Trophoblast cell (in vitro differentiated cells and primary cell): ENCODE measurements at places on chromosomes 7 and 10.
A peak's percentile ranks its signal among the peaks of the same experiment; 100 is the strongest.

- DNase-seq, result no peak
These were observed 12.9 kb downstream of the SGCE start for GRCh38 chr7:94642838-94643653.

GRCh38 chr7:115087437-115087836, 165.5 kb downstream of the MDFIC start:
- peak; percentile 37 for DNase-seq

DNA sequence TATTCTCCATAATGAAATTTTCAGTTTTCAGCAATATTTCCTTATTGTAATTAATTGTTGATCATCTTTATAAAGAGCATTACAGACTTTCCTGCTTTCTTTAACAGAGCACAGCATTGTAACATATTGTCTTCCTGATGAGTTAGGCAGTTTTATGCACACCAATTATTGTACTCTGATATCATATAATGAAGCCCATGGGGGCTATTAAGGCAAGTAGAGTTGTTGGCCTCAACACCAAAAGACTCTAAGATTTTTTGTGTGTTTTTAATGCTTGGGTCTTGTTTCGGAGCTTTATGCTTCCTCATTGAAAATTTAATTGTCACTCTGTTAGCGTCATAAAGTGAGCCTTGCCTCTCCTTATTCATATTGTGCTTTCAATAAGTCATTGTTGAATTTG, 49.2 kb upstream of the ARID5B start:
- no peak for DNase-seq

- no peak for DNase-seq
These were observed 21.1 kb upstream of the AUTS2 start for GRCh38 chr7:69577221-69577620.

DNA sequence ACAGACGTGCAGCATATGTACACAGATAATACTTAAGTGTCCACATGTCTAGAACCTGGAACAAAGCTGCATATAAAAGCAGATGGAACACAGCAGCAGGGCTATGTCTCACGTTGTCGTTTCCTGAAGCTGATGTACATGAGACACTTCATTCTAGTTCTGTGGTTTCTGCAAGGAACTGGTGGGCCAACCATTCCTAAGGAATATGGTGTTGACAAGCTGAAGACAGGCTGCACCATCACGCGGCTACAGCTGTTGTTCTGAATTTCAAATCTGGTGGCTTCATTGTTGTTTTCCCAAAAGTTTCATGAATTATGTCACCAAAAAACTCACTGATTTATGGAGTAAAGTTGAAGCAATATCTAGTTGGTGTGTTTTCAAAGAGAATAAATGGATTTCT, 33.7 kb downstream of the PRKAG2 start:
- no peak for DNase-seq

- no peak for DNase-seq
These were observed 38.1 kb downstream of the FAM107B start for GRCh38 chr10:14736600-14737081.

DNA sequence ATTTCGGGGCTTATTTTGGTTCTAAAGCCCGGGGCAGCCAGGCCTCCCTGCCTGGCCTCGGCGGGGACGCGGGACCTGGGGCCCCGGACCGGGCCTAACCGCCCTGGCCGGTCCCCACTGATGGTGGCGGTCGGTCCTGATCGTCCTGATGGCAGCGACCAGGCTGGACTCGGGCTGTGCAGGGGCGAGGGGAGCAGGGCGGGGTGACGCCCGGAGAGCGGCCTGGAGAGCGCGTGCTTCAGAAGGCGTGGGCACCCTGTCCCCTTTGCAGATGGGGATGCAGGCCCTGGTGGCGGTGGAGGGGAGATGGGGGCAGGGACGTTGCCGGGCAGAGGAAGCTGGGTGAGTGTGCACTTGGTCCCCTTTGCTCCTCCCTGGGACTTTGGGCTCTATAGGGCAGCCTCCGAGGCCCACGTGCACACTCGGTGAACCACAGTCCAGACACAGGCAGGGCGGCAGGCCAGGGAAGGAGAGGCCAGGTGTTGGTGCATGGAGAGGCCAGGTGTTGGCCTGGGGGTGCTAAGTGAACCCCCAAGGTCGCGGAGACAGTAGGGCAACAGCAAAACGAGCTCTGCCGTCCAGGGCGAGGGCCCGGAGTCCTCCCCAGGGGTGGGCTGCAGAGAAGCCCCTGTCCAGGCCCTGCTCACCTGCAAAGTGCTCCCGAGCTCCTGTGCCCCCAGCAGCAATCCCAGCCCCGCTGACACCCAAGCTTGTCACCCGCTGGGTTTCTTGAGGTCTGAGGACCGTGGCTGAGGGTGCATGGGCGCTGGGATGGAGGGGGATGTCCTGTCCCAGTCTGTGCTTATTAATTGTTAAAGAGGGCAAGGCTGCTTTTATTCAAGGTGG, 42.4 kb upstream of the FAM20C start:
- no peak for DNase-seq

- DNase-seq, result peak; percentile 55
These were observed 69.5 kb upstream of the PODXL start for GRCh38 chr7:131625817-131626372.

- DNase-seq, result no peak
These were observed 158.0 kb downstream of the TRIL start for GRCh38 chr7:28800150-28800549.

GRCh38 chr10:112533916-112534315, 86.9 kb downstream of the VTI1A start:
- no peak for DNase-seq
